ENCODE measurements at places on chromosomes 1 and 21. TPM values are rescaled to one million over a fixed set of nuclear protein-coding genes. Genes with fewer than 3 reads are reported as not detected.

Gene C4BPA
- 0.33 TPM for total RNA-seq

Gene B3GALT6
- total RNA-seq: 23.4 TPM

Gene PADI2
- total RNA-seq: 1.1 TPM

Gene CFHR3
- total RNA-seq: 0.32 TPM

Gene LRRC38
- not detected for total RNA-seq

Gene RNU1-3
- not detected for total RNA-seq

Gene C1orf94
- total RNA-seq: not detected

Gene SMYD3
- 12.2 TPM for total RNA-seq

Gene AHCTF1
- 25.7 TPM for total RNA-seq

Gene HCRTR1
- not detected for total RNA-seq

Gene AMPD1
- total RNA-seq: not detected

Gene MANEAL
- 26.9 TPM for total RNA-seq

Gene RNF223
- 0.27 TPM for total RNA-seq

Gene RGL1
- total RNA-seq: 0.87 TPM

Gene GABRD
- total RNA-seq: 0.19 TPM
